T-helper 17 cell (primary cell): ENCODE measurements at places on chromosomes 7 and 10. TPM values are rescaled to one million over a fixed set of nuclear protein-coding genes. Genes with fewer than 3 reads are reported as not detected.

FZD8 gene
- total RNA-seq, result 1.5 TPM

SEM1 gene
- 24.9 TPM for total RNA-seq

CFAP43 gene
- not detected for total RNA-seq

INMT gene
- total RNA-seq, result 0.65 TPM

GTPBP4 gene
- 44.4 TPM for total RNA-seq

MYPN gene
- not detected for total RNA-seq

GET4 gene
- 58.5 TPM for total RNA-seq

GRCh38 chr10:72375585-72375984, 20.9 kb upstream of the DNAJB12 start:
- no peaks in the 10 kb centered on the region for H3K27me3 ChIP-seq
- no peak overlapping the region for H3K4me3 ChIP-seq
- no peak for DNase-seq
- H3K27ac ChIP-seq, result no peak overlapping the region
- H3K36me3 ChIP-seq, result no peaks in the 10 kb centered on the region

DNA sequence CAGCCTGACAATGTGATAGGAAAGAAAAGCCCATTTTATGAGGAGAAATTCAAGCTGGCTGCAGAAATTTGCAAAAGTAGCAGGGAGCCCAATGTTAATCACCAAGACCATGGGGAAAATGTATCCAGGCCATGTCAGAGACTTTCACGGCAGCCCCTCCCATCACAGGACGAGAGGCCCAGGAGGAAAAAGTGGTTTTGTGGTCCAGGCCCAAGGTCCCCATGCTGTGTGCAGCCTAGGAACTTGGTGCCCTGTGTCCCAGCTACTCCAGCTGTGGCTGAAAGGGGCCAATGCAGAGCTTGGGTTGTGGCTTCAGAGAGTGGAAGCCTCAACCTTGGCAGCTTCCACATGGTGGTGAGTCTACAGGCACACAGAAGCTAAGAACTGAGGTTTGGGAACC, 12.7 kb downstream of the COA1 start:
- no peaks in the 10 kb centered on the region for H3K27me3 ChIP-seq
- peaks cover 35% of the 10 kb centered on the region for H3K4me1 ChIP-seq
- no peak overlapping the region for H3K27ac ChIP-seq
- peaks cover 5% of the 10 kb centered on the region for H3K36me3 ChIP-seq
- H3K4me3 ChIP-seq, result no peak overlapping the region

- H3K27ac ChIP-seq, result no peak overlapping the region
- DNase-seq, result no peak
- H3K4me3 ChIP-seq, result no peak overlapping the region
- H3K27me3 ChIP-seq, result no peaks in the 10 kb centered on the region
- peaks cover 4% of the 10 kb centered on the region for H3K4me1 ChIP-seq
Measured at GRCh38 chr7:23123465-23123864, 17.9 kb downstream of the KLHL7 start.

GRCh38 chr7:68865351-68866199, 732.7 kb upstream of the AUTS2 start:
- H3K27ac ChIP-seq, result no peak overlapping the region
- H3K4me3 ChIP-seq, result no peak overlapping the region
- no peaks in the 10 kb centered on the region for H3K36me3 ChIP-seq

DNA sequence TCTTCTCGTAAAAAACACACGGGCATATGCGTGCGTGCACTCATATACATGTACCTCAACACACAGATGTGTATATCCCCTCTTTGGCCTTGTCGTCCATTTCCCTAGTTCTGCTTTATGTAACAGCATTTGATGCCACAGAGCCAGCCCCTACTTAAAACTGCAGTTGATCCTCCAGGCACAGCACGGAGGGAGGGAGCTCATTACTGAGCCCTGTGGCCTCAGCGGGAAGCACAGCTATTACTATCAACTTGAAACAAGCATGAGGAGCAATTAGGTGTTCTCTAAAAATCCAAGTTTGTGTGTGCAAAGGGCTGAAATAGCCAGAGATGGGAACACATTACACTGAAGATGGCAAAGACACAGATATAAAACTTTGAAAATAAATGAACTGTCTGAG, 580.9 kb downstream of the GLRX3 start:
- DNase-seq, result no peak
- no peak overlapping the region for H3K27ac ChIP-seq
- H3K27me3 ChIP-seq, result no peaks in the 10 kb centered on the region

- H3K4me3 ChIP-seq, result no peak overlapping the region
- no peak for DNase-seq
- H3K27ac ChIP-seq, result no peak overlapping the region
- peaks cover 23% of the 10 kb centered on the region for H3K4me1 ChIP-seq
- no peaks in the 10 kb centered on the region for H3K27me3 ChIP-seq
Measured at GRCh38 chr10:62092301-62093030, 176.2 kb downstream of the RTKN2 start.

- peaks cover 9% of the 10 kb centered on the region for H3K4me1 ChIP-seq
- H3K27me3 ChIP-seq, result no peaks in the 10 kb centered on the region
- H3K36me3 ChIP-seq, result peaks cover 7% of the 10 kb centered on the region
- DNase-seq, result no peak
- H3K27ac ChIP-seq, result no peak overlapping the region
Measured at GRCh38 chr7:76003351-76003750, 9.0 kb upstream of the TMEM120A start.

- peaks cover 3% of the 10 kb centered on the region for H3K36me3 ChIP-seq
- peaks cover 19% of the 10 kb centered on the region for H3K27me3 ChIP-seq
- H3K4me3 ChIP-seq, result no peak overlapping the region
- H3K27ac ChIP-seq, result no peak overlapping the region
- H3K4me1 ChIP-seq, result peaks cover 3% of the 10 kb centered on the region
Measured at GRCh38 chr7:1323178-1324027, 90.7 kb downstream of the UNCX start.

DNA sequence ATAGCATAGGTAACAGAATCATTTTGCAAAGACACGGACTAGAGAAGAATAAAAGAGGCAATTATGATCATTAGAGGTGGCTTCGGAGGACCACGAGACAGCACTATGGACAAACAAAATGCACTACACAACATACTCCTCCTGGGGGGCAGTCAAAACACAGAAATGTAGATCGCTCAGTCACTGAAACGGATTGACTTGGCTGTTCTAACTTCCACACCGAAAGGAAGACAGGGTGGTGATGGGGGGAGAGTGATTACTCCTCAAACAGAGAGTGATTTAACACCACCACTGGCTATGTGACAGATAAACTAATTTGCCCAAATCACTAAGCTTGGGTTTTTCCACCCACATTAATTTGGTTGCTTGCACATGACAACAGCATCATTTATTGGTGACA, 14.1 kb upstream of the PPA1 start:
- H3K27ac ChIP-seq, result no peak overlapping the region
- DNase-seq, result no peak
- H3K4me1 ChIP-seq, result no peaks in the 10 kb centered on the region
- H3K36me3 ChIP-seq, result peaks cover 2% of the 10 kb centered on the region
- H3K27me3 ChIP-seq, result peaks cover 35% of the 10 kb centered on the region

GRCh38 chr7:95269640-95270039, 54.7 kb downstream of the PON1 start:
- no peak overlapping the region for H3K4me3 ChIP-seq
- no peaks in the 10 kb centered on the region for H3K4me1 ChIP-seq
- no peak overlapping the region for H3K27ac ChIP-seq
- DNase-seq, result no peak
- peaks cover 36% of the 10 kb centered on the region for H3K27me3 ChIP-seq

GRCh38 chr10:29295813-29296212, 6.9 kb downstream of the LYZL1 start:
- no peak for DNase-seq
- no peaks in the 10 kb centered on the region for H3K36me3 ChIP-seq
- peaks cover 18% of the 10 kb centered on the region for H3K27me3 ChIP-seq
- H3K4me3 ChIP-seq, result no peak overlapping the region
- no peak overlapping the region for H3K27ac ChIP-seq
- H3K4me1 ChIP-seq, result no peaks in the 10 kb centered on the region

- peaks cover 16% of the 10 kb centered on the region for H3K4me1 ChIP-seq
- DNase-seq, result no peak
Measured at GRCh38 chr10:14519785-14520184, 189.1 kb upstream of the FRMD4A start.

DNA sequence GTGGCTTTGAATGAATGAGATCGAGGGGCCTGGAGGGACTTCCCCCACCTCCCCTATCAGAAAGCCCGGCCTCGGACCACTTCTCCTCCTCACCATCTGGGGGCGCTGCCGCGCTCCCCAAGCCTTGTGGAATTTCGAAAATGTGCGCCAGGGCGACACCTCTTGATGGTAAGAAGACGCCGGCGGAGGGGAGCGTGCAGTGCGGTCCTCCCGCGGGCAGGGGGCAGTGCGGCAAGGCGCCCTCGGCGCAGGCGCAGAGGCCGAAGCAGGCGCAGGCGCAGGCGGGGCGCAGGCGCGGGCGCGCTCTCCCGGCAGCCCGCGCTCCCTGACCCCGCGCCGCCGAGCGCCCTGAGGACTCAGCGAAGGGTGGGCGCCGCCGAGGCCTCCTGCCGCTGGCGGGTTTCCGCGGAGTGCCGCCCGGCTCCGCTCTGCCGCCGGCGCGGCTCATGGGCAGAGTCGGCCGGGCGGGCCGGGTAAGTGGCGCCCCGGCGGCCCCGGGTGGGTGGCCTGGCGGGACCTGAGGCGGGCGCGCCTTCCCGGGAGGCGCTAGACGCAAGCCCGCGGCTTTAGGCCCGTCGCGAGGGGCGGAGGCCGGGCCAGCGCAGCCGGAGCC, at the start of gene RBM17:
TSS of gene RBM17 (plus strand) at position 314 of the 613 bp plus-strand sequence. CDS start 8,032 bp downstream, outside the sequence.
- peak within 1 kb of the TSS; percentile 97 for H3K27ac ChIP-seq
- peaks cover 2% of the 10 kb centered on the region for H3K36me3 ChIP-seq
- H3K4me1 ChIP-seq, result peaks cover 50% of the 10 kb centered on the region
- H3K27me3 ChIP-seq, result no peaks in the 10 kb centered on the region
- DNase-seq, result peak; percentile 97

DNA sequence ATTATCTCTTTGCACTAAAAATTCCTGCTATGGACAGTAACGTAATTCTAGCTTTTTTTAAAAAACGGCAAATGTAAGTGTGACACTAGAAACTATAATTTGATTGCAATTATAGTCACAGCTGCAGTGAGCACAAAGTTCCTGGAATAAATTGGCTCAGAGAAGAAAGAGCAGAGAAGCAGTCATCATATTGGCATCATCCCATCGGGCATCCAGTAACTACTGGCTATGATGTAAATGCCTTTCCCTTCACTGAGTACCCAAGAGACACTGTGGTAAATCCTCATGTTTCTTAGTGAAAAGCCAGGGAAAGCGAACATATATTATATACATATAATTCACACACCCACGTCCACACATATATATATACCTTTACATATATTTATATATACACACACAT, 43.6 kb downstream of the PIP4K2A start:
- no peaks in the 10 kb centered on the region for H3K36me3 ChIP-seq
- no peaks in the 10 kb centered on the region for H3K27me3 ChIP-seq
- H3K4me1 ChIP-seq, result peaks cover 58% of the 10 kb centered on the region
- no peak for DNase-seq

DNA sequence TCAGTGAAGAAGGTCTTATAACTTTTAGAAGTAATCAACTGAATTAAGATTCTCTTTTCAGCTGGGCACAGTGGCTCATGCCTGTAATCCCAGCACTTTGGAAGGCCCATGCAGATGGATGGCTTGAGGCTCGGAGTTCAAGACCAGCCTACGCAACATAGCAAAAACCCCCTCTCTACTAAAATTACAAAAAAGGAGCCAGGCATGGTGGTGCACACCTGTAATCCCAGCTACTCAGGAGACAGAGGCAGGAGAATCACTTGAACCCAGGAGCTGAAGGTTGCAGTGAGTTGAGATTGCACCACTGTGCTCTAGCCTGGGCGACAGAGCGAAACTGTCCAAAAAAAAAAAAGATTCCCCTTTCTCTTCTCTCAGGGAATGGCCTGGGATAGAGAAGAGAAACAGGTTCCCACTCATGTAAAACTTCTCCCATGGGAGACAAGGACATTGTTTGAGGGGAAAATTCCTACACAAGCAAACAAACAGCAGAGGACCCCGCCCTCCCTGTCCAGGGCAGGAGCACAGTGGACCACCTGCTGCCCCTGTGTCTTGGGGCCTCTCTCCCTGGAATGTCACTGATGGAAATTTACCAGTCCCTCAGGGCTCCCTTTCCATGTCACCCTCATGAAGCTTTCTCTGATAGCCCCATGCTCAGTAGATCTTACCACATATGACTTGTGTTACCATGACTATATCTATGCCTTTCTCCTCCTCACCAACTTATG, 5.6 kb downstream of the IL2RA start:
- H3K36me3 ChIP-seq, result no peaks in the 10 kb centered on the region
- H3K4me3 ChIP-seq, result peak overlapping the region; percentile 49
- H3K27me3 ChIP-seq, result no peaks in the 10 kb centered on the region
- no peak for DNase-seq

- no peaks in the 10 kb centered on the region for H3K36me3 ChIP-seq
- H3K4me3 ChIP-seq, result no peak overlapping the region
- H3K27me3 ChIP-seq, result peaks cover 5% of the 10 kb centered on the region
- peak; percentile 25 for DNase-seq
Measured at GRCh38 chr7:29408841-29409243, 154.8 kb upstream of the PRR15 start.

- H3K27me3 ChIP-seq, result no peaks in the 10 kb centered on the region
- no peak overlapping the region for H3K4me3 ChIP-seq
- DNase-seq, result no peak
Measured at GRCh38 chr7:142711196-142711595, 38.1 kb upstream of the PRSS1 start.

DNA sequence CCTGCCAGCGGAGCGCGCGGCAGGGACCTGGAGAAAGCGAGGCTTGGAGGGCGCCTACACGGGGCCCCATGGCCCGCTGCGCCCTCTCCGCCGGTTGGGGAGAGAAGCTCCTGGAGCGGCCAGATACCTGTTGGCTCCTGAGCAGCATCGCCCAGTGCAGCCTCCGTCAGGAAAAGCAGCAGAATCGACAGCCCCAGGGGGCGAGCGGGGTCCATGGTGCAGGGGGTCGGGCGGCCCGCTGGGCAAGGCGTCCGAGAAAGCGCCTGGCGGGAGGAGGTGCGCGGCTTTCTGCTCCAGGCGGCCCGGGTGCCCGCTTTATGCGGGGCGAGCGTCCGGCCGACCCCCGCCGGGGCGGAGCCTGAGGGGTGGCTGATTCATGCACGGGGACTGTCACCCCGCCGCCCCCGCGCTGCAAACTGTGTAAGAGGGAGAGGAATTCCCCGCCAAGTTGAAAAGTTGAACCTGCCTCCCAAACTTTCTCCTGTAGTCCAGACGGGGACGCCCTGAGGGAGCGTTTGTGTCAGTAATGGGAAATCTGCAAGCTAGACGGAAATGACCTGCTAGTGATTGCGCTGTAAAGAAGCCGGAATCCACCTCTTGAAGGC, at the start of gene TFPI2:
TSS of gene TFPI2 (minus strand) at position 290 of the 605 bp plus-strand sequence. CDS start at position 215, 75 bp downstream.
- peaks cover 5% of the 10 kb centered on the region for H3K36me3 ChIP-seq
- H3K27me3 ChIP-seq, result peaks cover 55% of the 10 kb centered on the region
- H3K4me3 ChIP-seq, result peak within 1 kb of the TSS; percentile 83

DNA sequence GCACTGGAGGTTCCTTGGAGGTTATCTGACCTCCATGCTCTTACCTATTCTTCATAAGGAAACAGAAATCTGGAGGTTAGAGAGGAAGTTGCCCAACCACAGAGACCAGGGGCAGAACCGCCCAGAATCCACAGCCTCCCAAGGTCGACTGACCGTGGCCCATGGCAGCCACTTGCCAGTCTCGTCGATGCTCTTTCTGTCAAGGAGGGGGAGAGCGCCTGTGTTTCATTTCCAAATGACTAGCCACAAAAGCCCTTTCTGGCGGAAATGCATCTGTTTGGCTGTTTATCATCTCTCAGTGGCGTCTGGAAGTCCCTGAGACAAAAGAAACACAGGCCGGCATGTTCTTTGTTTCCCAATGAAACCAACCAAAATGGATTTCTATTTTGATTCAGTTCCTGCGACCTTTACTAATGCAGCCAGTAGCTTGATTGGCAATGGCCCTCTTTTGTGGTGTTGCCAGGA, 2.9 kb downstream of the RAMP3 start:
- peak overlapping the region; percentile 67 for H3K27ac ChIP-seq
- peaks cover 24% of the 10 kb centered on the region for H3K4me1 ChIP-seq
- no peak for DNase-seq

GRCh38 chr7:106813705-106814305, 51.3 kb upstream of the PIK3CG start:
- no peaks in the 10 kb centered on the region for H3K27me3 ChIP-seq
- H3K4me1 ChIP-seq, result no peaks in the 10 kb centered on the region
- H3K27ac ChIP-seq, result no peak overlapping the region
- no peak overlapping the region for H3K4me3 ChIP-seq
- no peak for DNase-seq
